ENCODE measurements at places on chromosomes 7 and 10.

- DNase-seq: no peak
Observed at GRCh38 chr10:50610368-50610767, 13.4 kb downstream of the SGMS1 start.

DNA sequence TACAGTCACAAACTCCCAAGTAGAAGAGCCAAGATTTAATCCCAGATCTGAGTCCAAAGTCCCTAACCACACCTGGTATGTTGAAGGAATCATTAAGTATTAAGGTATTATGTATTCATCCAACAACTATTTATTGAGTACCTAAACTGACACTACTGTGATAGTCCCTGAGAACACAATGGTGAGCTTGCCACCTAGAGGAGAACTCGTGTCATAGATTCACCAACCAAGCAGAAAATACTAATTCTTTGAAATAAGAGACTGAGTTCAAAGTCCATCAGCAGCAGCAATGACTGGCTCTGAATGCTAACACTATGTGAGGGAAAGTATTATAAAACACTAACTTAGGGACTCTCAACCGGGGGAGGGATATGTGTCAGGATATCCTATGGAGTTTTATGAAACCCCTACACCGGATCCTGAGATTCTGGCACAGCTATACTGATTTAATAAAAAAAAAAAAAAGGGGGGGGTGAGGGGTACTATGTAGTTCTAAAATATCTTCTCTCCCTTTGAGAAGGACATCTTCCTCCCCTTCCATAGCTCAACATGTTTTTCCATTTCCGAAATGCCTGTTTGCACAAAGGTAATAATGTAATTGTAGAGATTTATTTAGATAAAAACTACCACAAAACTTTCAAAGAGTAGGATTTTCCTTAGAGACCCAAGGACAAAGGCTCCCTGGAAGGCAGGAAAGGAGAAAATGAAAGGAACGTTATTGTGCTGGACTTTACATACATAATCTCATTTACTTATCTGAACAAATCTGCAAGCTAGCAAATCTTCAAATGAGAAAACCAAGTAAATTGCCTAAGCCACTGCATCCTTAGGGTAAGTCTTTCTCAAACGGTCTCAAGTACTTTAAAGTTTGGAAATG is 1.6 kb downstream of the NCOA4 start:
- DNase-seq: no peak

GRCh38 chr7:6106140-6106904 is 75.1 kb downstream of the ANKRD61 start:
- DNase-seq: peak; percentile 46

- no peak for DNase-seq
Observed at GRCh38 chr10:122301055-122301810, 30.1 kb downstream of the BTBD16 start.

- no peak for DNase-seq
Observed at GRCh38 chr10:69007260-69007659, 18.7 kb downstream of the KIFBP start.

GRCh38 chr7:134552105-134552504 is 3.2 kb downstream of the AKR1B15 start:
- no peak for DNase-seq

DNA sequence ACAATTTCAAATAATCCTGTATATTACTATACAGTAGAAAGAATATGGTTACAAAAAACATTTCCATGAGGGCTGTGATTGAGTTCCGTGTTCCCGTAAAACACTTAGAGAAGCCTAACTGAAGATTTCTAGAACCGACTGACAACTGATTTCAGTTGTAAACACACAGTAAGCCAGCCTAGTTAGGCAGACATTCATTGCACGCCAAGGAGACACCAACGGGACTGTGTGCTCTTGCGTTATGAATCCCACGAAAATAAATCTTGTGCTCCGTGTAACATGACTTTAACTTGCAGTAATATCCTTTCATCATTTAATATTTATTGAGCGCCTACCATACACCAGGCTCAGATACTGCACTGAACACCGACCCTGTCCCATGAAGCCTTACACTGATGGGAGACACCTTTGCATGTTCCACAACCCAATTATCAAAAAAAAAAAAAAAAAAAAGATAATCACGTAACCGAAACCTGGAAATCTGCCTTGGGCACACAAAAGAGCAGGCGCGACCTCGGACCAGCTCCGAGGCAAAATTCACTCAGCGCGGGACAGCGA is 420 bp upstream of the KLHL7 start:
- no peak for DNase-seq

DNA sequence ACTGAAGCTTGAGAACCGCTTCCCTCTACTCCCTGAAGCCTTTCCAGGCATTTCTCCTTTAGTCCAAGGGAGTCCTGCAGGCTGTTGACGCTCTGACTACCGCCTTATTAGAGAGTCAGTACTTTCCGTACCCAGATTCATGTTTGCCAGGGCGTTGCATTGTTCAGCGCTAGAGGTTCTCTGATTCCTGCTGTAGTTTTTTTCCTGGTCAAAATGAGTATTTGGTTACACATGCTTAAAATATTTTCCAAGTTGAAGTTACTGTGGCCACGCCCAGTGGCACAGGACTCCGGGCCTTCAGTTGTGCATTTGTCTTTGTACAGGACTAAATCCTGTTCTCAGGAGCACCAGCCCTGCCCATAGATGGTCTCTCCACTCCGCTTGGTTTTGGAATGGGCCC is 7.9 kb downstream of the MTURN start:
- DNase-seq: no peak

DNA sequence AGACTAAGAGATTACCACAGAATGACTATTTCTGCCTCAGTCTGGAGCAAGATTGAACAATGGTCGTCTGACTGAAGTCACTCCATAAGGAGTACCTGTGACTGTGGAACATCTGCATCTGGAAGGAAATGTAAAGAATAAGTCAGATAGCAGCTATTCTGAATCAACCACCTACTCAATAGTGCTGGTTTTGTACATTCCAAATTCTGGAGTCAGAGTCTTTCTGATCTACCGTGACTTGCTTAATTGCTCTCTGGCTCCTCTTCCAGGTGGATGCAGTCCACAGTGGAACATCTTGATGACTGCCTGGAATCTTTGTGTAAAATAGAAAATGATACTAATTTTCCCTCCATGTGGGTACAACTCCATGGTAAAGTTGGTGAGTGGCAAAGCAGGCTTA is 156.3 kb upstream of the SEMA3C start:
- no peak for DNase-seq

GRCh38 chr10:82211346-82211745 is 336.4 kb downstream of the NRG3 start:
- DNase-seq: no peak

GRCh38 chr10:33153968-33154327 is 180.5 kb downstream of the NRP1 start:
- DNase-seq: no peak

DNA sequence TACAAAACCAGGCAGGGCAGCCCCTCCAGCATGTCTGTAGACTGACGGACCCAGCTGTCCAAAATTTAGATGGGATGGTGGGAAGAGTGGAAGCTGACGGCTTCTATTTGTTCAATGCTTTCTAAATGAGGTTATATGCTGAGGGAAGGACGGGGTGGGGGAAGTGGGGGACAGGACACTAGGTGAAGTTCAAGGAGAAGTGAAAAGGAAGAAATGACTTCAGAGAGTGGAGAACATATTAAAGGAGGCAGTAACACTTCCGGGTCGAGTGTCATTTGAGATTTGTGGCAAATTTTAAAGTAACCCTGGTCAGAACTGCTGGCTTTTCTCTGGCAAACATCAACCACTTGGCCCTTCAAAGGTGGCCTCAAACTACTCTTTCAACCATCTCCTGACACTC is 9.4 kb downstream of the PIP4K2A start:
- DNase-seq: no peak

DNA sequence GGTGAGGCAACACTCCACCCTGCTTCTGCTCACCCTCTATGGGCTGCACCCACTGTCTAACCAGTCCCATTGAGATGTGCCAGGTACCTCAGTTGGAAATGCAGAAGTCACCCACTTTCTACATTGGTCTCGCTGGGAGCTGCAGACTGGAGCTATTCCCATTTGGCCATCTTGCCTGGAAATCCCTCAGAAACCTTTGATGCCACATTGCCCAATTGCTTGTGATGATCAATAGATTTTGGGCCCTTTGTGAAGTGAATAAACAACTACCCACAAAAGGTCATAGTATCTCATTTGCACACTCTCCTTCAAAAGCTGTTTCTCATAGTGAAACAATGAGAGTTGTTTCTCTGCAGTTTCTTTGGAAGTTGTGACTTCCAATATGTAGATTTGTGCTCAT is 742.9 kb downstream of the INHBA start:
- DNase-seq: no peak

DNA sequence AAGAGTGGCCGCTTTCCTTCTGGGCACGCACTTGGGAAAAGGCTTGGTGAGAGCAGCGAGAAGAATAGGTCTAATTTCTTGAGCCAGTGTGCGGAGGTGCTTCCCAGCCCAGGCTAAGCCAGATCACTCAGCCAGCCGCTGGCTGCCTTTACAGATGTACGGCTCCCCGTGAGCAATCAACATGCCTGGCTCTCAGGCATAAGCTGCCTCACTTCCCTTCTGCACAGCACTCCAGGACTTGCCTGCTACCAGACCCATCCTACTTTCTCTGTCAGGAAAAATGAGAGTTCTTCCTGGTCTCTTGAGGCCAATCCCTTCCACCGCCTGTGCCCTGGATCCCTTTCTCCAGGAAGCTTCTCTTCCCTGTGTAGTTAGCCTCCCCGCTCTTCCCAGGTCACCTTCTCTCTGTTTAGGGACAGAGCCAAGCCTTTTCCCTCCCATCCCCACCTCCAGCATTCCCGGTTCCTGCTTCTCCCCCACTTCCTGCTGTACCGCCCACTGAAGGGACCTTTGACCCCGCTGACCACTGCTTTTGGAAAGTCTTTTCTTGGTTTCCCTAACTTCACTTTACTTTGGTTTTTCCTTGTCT is 1.1 kb upstream of the ACTR3C start:
- no peak for DNase-seq

DNA sequence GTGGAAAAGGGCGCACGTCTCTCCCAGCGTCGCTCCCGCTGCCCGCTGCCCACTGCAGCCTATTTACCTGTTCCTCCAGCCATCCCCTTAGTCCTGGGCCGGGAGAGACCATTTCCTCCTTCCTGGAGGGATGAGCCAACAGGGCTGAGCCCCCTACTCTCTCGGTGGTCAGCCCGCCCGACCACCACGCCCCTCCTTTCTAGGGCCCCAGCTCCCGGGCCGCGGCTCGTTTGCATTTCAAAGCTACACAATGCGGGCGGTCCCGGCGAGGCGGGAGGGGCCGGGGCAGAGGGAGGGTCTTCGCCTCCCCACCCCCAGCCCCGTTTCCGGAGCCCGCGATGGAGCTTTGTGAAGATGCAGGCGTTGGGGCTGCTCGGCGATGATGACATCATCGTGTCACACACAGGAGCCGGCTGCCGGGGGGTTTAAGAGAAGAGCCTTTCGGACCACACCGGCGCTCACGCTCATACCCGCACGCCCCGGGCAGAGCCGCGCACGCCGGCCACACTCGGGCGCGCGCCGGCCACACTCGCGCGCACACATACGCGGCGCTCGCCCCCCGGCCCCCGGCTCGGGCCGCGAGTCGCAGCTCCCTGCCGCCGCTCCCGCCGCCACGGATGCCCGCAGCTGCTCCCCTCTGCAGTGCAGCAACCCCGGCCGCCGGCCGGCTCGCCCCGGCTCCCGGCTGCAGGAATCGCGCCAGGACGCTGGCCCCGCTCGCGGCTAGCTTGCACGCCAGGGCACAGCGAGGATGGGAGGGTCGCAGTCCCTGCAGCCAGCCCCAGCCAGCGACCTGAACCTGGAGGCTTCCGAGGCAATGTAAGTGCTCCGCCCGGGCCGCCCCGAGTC is 107.7 kb upstream of the BTBD16 start:
- no peak for DNase-seq

GRCh38 chr10:112775381-112775780 is 174.7 kb upstream of the TCF7L2 start:
- DNase-seq: no peak

DNA sequence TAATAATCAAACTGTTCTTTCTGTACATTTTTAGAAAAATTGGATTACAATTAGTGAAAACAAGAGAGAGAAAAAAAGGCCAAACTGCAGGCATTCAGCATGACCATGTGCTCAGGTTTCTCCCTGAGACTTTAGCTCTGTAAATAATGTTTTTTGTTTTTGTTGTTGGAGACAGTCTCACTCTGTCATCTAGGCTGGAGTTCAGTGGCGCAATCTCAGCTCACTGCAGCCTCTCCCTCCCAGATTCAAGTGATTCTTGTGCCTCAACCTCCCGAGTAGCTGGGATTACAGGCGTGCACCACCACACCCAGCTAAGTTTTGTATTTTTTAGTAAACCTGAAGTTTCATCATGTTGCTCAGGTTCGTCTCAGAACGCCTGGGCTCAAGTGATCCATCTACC is 23.0 kb downstream of the BZW2 start:
- DNase-seq: no peak

- DNase-seq: no peak
Observed at GRCh38 chr7:128323040-128323439, 20.7 kb downstream of the RBM28 start.

DNA sequence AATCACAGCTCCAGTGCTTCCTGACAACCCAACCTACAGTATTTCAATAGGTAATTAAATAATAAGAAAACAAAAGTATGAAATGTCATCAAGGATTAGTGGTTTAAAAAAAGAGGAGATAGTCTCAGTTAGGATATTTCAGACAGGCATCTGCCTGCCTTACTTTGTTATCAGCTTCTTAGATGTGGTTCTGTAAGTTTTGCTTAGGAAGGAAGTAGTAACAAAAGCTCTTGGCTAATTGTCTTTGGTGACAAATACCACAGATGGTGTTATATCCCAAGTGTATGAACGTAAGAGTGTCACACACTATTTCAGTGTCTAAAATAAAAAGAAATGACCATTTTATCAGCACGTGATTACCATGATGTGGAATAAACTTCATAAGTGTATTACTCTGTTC is 9.8 kb upstream of the ACTA2 start:
- no peak for DNase-seq

DNA sequence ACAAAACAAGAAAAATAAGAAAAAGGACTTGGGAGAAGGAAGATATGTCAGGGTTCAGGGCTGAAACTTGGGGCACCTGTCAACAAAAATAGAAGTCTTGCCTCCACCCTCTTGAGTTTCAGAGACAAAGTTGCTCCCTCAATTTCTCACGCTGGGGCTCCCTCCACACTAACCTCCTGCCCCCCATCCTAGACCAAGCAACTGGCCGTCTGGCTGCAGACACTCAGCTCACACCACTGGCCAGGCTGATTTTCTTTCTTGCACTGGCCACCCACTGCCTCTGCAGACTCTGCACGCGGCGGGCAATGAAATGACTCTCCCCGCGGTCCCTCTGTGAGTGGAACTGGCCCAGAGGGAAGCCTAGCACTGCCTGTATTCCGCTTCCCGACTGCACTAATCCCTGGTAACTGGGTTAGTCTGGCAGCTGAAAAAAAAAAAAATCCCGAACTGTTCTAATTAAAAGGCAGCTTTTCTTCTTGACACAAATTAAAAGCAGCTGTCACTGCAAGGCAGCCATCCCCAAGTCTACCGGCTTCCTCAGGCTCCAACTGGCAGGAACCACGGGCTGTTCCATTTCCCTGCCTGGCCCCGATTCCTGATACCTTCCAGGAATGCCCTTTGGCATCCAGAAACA is 83.5 kb downstream of the SPDYE5 start:
- DNase-seq: no peak

- no peak for DNase-seq
Observed at GRCh38 chr10:122057841-122058413, 69.0 kb downstream of the TACC2 start.

GRCh38 chr10:25758041-25758457 is 176.0 kb upstream of the MYO3A start:
- DNase-seq: no peak

- DNase-seq: no peak
Observed at GRCh38 chr10:14812271-14812670, 25.6 kb downstream of the CDNF start.

GRCh38 chr7:122790591-122790990 is 87.9 kb upstream of the RNF148 start:
- DNase-seq: no peak

Data from activated T-cell treated with anti-CD3 and anti-CD28 coated beads, Interleukin-2, amount 50 U/mL, for 1 hour (primary cell).